ENCODE measurements at places on chromosomes 3 and 15.

DNA sequence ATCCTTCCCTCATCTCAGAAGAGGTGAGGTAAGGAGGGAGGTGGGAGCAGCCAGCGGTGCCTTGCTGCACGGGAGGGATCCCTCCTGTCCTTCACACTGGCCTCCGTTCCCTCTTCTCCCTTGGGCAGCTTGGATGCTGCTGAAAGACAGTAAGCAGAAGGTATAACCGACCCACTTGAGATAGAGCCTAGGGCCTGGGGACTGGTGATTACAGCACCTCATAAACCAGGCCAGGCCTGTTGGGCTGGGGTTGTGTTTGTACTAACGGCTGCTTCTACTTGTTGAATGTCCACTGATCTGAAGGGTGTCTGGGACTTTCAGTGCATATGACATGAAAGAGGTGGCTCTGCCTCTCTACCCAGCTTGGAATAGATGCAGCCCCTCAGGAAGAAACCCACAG is 25.0 kb downstream of the SEMA6D start:
- no peak for DNase-seq

DNA sequence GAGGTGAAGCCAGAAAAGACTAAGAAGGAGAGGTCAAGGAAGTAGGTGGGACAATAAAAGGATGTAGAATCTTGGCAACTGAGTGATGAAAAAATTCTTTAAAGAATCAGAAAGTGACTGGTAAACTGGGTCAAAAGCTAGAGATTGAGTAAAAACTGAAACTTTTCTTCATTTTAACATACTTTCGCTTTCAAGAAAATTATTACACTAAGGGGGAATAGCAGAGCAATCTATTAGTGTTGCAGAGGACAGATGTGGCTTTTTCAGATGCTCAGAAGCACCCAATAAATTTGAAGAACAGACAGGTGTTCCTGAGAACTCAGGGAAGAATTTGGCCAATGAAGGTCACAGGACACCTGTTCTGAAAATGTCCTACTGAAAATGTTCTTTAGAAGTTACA is 805.4 kb upstream of the ALCAM start:
- DNase-seq = no peak

DNA sequence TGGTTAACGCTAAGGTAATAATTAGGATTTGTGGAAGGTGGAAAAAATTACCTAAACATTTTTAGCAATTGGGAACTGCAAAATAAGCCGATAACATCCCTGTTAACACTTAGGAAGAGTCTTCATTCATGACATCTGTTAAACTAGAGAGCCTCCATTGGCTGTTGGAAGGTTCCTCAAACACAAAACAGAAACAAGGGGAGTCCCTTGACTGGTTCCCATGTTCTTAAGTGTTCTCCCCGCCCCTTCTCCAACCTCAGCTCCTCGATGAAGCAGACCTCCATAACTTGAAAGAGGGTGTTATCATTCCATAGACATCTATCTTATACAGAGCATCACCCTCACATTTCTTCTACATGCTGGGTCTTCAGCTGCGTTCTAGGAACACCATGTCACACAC is 2.5 kb downstream of the SLC22A13 start:
- DNase-seq = no peak

DNA sequence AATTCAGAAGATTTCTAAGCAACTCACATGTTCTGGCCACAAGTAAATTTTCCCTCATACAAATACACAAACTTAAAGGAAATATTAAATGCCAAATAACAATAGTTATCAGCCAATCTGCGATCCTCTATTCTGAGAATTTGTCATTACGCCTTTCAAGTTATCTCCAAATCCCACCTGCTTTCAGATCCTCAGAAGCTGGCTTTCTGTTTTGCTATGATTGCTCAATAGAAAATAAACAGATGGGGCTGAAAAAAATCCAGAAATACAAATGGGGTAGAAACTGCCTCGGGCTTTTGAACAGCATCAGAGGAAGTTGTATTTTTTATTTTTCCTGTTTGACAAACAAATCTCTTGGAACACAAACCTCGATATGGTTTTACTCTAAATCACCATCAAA is 74.0 kb upstream of the CNTN4 start:
- no peak for DNase-seq

- no peak for DNase-seq
Measured at GRCh38 chr3:46979958-46980497, 562 bp downstream of the NBEAL2 start.

GRCh38 chr3:79306934-79307570 is 460.7 kb downstream of the ROBO1 start:
- DNase-seq = no peak

GRCh38 chr3:120416868-120417267 is 33.9 kb downstream of the FSTL1 start:
- no peak for DNase-seq

- no peak for DNase-seq
Measured at GRCh38 chr3:30756218-30756617, 138.2 kb downstream of the GADL1 start.

DNA sequence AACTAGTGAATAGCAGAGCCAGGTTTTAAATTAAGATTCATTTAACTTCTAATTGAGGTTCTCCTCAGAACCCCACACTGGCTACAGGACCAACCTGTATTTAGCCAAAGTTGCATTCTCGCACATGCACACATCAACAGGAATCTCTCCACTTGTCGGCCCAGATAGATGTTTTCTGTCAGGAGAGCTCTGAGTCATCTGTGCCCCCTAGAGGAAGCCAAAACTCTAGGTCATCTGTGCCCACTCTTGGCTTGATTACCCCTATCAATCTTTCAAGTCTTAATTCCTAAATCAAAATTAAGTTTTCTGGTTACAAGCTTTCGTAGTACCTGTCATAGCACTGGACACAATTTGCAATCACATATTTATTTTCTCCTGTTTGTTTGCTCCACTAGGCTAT is 104.9 kb upstream of the EOMES start:
- no peak for DNase-seq

- no peak for DNase-seq
Measured at GRCh38 chr3:14959359-14959943, 12.1 kb downstream of the NR2C2 start.

DNA sequence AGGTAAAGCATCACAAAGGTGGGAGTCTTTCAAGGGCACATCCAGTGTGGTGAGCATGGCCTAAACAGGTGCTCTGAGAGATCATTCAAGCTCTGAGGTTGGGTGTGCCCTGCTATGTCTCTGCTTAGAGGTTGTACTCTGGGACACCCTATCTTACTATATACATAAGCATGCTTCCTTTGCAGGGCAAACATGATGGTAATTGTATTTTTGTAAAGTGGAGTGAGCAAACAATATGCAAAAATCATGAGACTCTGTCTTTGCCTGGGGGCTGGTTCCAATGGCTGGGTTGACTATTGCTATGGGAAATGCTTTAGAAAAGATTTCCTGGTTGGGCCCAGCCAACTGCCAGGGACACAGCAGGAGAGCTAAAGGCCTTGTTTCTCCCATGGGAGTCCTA is 315.1 kb upstream of the TLE3 start:
- no peak for DNase-seq

GRCh38 chr3:31762888-31763351 is 218.1 kb downstream of the OSBPL10 start:
- no peak for DNase-seq

- DNase-seq = no peak
Measured at GRCh38 chr3:65233561-65233960, 545.8 kb upstream of the ADAMTS9 start.

DNA sequence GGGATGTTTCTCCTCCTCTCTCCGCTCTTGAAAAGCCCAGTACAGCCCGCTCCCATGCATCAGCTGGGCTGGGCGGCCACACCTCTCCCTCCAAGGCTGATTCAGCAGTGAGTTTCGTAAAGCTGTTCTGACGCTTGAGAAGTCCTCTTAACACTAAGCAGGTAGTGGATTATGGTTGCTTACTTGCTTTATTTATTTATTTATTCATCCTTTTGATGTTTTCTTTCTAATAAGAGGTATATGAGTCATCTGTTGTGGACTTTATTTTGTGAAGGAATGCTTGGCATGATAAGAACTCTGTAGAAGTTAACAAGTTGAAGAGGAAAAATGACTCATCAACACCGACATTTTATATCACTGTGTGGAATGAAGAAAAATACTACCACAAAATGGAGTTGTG is 285.0 kb downstream of the SQOR start:
- DNase-seq = no peak

DNA sequence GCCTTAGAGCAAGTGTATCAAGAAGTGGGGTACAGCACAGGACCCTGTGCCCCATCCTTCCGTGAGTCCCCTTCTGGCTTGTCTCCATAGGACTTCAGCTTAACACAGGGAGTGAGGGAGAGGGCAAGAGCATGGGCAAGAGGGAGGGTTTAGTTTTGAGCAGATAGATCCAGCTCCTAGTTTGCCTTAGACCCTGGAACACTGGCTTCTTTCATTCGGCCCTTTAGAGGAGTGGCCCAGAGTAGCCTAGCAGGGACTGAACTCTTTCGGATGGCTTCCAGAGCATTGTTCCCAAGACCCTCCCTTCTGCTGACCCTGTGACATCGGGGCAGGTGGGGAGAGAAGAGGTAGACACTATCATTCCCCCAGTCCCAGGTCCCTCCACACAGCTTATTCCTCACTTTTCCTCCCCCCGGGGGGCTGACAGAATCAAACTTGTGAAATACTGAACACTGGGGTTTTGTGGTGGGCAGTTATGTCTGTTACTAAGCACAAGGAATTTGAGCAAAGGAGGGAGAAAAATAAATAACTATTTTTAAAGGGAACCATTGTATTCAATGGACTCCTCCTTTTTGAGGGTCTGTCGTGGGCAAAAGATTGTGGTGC is 289.6 kb upstream of the C2CD4B start:
- DNase-seq = no peak

- no peak for DNase-seq
Measured at GRCh38 chr3:150074697-150075416, 104.2 kb upstream of the PFN2 start.

GRCh38 chr15:39804026-39804425 is 21.4 kb upstream of the FSIP1 start:
- DNase-seq = no peak

GRCh38 chr15:65361708-65362459 is 15.9 kb downstream of the IGDCC3 start:
- DNase-seq = no peak

DNA sequence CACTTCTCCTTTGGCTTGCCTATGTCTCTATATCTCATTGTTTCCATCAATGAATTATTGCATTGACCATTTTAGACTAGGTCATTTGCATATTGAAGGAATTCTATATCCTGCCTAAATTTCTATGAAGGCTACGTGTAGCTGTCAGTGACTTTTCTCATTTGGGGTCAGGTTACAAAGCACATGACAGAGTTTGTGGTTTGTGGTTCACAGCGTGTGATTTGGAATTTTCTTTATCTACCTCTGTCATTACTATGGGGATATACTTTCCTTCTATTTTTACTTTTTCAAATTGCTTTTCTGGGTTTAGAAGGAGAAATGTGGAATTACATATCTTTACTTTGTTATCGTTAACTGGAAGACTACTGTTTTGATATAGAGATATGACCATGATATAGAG is 317.3 kb upstream of the CFAP20DC start:
- DNase-seq = no peak

DNA sequence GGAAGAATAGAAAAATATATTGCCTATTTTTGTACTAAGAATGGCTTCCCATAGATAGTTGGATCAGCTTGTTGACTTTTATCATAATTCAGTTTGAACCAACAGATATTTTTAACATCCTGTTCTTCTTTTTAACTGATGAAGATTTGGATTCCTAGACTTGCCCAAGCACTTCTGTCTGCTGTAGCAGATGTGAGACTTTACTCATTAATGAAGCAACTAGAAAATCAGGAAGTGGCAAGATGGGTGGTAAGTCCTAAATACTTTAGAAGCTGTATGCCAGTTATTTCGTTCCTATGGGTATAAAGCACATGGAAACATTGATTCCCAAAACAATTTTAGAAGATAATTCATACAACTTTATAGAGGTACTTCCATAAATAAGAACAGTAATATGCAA is 8.4 kb downstream of the PIGB start:
- no peak for DNase-seq

- DNase-seq = no peak
Measured at GRCh38 chr15:51414256-51414860, 72.9 kb downstream of the GLDN start.

DNA sequence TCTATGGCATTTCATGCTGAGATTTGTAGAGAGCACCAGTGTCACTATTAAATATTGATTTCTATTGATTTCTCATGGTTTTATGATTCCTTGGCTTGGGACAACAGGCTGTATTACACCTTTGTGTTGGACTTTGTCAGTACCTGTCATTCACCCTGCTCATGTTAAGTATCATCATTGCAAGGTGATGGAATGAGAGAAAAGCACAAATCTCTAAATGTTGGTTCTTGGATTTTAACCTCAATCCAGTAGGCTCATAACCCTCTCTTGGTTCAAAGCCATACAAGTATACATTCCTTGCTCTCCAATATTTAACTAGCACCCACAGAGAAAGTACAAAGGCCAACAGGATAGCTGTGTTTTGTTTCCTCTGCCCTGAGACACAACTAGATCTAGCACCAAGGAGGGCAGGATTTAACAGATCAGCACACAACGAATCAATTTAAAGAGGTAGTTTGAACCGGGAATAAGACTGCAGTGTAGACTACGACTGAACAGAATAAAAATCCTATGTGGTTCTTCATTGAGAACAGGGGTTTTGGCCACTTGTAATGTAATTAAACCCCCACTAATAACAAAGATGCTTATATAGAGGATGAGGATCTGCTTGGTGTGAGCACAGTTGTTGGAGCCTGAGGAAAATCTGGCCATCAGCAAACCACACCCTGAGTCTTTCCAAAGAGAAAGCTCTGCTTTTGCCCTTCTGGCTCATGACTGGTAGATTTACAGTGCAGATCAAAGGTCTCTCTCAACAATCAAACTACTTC is 78.0 kb upstream of the TNFSF10 start:
- DNase-seq = no peak

DNA sequence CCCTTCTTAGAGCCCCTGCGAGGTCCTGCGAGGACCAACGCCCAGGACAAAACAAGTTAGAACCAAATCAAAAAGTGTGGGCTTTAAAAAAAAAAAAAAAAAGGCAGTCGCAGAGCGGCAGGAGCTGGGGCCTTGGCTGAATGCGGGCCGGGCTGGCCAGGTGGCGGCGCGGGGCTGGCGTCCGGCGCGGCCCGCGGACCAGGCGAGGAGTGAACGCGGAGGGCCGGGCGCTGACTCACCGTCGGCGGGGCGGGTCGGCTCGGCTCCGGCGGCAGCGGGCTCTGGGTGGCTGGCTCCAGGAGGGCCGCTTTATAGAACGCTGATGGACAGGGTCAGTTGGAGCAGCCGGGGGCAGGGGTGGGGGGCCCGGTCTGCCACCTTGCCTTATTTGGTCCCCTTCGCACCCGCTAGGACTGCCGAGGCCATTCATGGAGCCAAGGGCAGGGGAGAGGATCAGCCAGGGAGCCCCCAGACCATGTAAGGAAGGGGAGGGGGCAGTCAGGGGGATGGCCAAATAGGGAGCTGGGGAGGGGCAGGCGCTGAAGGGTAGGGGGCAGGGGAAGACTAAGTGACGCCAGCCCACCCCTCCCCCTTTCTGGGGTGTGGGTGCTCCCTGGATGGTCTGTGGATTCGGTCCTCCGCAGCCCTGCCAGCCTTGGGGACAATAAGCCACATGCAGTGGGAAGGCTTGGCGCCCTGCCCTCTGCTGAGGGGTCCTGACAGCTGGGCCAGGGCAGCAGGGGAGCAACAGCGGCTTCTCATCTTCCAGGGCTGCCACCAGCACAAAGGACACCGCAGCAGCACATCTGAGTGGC is at the start of gene ACTC1:
Gene ACTC1, minus strand, starts transcription at position 283 of the 815 bp plus-strand sequence. CDS start 741 bp downstream, outside the sequence.
- no peak for DNase-seq

Data from activated gamma-delta T cell treated with anti-CD3 and anti-CD28 coated beads, Interleukin-2, amount 50 U/mL, for 16 hours (primary cell).